ENCODE measurements at places on chromosomes 16 and 17. TPM values are rescaled to one million over a fixed set of nuclear protein-coding genes. Genes with fewer than 3 reads are reported as not detected.

HSDL1 gene
- total RNA-seq: 21.6 TPM

UQCRC2 gene
- 554 TPM for total RNA-seq

- peak; percentile 51 for DNase-seq
Observed at GRCh38 chr17:37710344-37710886, 34.4 kb downstream of the HNF1B start.

- no peak for DNase-seq
Observed at GRCh38 chr16:58236831-58237230, 38.9 kb upstream of the CSNK2A2 start.

- no peak for DNase-seq
Observed at GRCh38 chr17:82235775-82236141, 6.9 kb downstream of the SLC16A3 start.

GRCh38 chr17:75738218-75738802, 17.1 kb downstream of the ITGB4 start:
- no peak for DNase-seq

GRCh38 chr16:9302072-9302471, 210.6 kb downstream of the HAPSTR1 start:
- DNase-seq: no peak

HASPIN gene
- total RNA-seq: 0.16 TPM

DNA sequence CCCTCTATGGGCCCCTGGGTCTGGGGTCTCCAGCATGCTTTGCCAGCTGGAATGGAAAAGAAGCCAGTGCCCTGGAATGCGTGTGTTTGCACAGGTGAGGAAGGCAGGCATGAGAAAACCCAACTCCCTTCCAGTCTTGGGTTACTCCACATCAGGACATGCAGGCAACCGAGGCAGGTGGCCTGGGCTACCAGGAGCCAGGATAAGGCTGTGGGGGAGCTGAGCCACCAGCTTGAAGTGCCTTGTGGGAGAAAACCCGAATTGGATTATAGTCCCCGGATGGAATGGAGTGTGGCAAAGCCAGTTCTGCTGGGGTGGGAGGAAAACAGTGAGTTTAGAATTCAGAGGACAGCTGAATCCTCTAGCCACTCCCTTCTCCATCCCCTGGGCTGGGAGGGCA, 7.2 kb downstream of the SRCIN1 start:
- DNase-seq: no peak

GRCh38 chr16:1895068-1895467, 23.1 kb upstream of the MEIOB start:
- DNase-seq: no peak

DNAAF8 gene
- 0.52 TPM for total RNA-seq

DNA sequence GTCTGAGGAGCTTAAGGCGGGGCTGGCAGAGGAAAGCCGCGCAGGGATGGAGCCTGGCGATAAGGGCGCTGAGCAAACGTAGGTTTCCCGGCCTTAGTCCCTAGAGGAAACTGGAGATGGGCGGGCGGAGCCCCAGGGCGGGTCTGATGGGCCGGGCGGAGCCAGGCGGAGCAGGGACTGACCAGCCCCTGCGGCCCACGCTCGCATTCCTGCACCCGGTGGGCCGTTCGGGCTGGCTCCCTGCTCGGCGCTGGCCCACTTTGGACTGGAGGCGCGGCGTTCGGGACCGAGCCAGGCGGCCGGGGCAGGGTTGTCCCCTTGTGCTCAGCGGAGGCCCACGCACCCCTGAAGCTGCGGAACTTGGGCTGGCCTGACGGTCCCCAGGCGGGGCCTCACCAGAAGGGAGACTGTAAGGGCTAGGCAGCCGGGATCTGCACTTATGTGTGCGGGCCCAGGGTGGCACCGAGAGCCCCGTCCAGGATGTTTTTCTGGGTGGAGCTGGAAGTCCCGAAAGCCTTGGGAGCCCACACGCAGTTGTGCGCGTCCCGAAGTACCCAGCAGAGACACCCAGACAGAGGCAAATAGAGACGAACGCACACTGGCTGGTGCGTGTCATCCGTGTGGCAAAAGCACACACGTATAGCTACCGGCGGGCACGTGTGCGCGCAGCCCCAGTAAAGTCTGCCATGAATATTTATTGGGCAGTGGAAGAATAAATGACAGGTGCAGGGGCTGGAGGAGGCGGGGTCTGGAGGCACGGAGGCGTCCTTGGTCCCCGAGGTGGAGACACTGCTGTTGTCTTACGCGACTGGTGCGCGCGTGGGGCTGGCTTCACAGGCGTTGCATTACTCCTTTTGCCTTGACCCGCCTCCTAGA, 1.4 kb downstream of the PYDC1 start:
- DNase-seq: peak; percentile 70

KRTAP4-2 gene
- not detected for total RNA-seq

GRCh38 chr17:70134042-70134441, 35.3 kb upstream of the KCNJ2 start:
- no peak for DNase-seq

GRCh38 chr17:41178341-41178740, 320 bp upstream of the KRTAP4-2 start:
- DNase-seq: no peak

- no peak for DNase-seq
Observed at GRCh38 chr16:79560318-79560717, 40.2 kb downstream of the MAF start.

OR1F1 gene
- not detected for total RNA-seq

BCO1 gene
- total RNA-seq: 0.13 TPM

SHISA6 gene
- 0.62 TPM for total RNA-seq
